Anterior cingulate cortex (tissue), 58 donors: ENCODE measurements at places on chromosomes 1 and 21.

GRCh38 chr1:43973981-43974442, 748 bp upstream of the ATP6V0B start:
- no peak for DNase-seq

GRCh38 chr21:32135401-32136363, 143.2 kb downstream of the MIS18A start:
- DNase-seq, result peak; percentile 3

DNA sequence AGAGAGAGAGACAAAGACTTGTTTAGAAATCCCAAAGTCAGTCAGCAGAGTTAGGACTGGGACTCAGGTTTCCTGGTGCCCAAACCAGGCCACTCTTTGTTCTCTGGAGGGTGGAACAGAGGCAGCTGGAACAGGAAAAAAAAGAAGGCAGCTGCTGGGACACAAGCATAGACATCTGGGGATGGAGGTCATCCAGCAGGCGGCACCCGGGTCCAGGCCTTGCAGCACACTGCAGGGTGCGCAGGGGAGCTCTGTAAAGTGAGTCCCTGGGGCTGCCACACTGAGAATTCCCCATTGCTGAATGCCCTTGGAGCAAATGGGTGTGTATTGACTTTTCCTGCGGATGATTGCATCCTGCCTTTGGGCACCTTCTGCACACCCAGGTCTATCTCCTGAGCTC, 222.9 kb upstream of the CSF3R start:
- DNase-seq, result no peak

- DNase-seq, result peak; percentile 47
Measured at GRCh38 chr1:81414488-81415015, 386.2 kb upstream of the ADGRL2 start.

DNA sequence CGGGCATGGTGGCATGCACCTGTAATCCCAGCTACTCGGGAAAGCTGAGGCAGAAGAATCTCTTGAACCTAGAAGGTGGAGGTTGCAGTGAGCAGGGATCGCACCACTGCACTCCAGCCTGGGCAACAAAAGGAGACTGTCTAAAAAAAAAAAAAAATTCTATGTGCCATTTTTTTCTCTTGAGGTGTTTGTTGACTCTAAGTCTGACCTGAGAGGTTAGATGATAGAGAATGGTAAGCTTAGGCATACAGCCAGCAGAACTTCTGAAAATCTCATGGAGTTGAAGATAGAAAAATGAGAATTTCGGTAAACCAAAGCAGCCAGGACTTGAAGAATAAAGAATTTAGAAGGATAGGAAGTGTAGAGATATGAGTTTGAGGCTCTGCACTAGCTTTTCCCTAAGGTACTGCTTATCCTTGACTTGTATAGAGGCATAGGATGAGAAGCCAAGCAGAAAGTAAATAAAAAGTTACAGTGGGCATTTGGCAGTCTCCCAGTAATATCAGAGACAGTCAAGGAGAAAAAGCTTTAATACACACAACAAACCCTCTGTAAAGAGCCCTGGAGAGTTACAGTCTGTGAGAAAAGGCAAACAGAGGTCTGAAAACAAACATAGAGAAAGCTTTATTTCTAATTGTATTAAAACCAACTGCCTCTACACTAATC, 24.3 kb downstream of the F13B start:
- DNase-seq, result no peak

DNA sequence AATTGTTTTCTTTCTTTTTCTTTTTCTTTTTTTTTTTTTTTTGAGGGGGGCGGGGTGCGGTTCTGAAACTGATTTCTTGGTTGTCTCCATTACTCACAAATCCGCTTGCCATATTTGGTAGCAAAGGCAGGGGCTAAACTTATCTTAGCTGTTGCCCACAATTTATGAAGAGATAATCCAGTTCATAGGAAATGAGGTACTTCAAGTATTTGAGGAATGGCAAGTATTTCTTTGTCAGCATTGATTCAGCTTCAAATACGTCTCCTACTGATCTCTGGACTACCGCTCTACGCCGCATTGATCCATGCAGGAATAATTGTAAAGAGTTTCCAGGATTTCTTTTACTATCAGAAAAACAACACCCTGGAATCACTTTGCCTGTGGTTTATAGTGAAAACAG, 289.2 kb upstream of the DPYD start:
- no peak for DNase-seq

DNA sequence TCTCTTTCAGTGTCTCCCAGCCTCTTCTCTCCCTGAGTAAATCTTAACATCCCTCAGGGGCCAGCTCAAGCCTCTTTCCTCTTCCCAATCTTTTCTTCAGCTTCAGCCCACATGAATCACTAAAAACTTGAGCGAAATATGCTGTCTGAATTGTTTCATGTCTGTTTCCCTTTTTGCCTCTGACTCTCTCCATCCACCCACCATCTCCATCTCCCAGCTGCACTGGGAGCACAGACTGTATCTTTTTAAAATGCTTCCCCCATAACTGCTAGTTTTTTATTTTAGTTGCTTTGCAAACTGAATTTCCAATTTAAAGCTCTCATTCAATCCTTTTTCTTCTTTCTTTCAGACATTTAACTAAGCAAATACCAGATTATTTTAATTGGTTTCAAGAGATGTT, 3.0 kb upstream of the AHCTF1 start:
- DNase-seq, result no peak

DNA sequence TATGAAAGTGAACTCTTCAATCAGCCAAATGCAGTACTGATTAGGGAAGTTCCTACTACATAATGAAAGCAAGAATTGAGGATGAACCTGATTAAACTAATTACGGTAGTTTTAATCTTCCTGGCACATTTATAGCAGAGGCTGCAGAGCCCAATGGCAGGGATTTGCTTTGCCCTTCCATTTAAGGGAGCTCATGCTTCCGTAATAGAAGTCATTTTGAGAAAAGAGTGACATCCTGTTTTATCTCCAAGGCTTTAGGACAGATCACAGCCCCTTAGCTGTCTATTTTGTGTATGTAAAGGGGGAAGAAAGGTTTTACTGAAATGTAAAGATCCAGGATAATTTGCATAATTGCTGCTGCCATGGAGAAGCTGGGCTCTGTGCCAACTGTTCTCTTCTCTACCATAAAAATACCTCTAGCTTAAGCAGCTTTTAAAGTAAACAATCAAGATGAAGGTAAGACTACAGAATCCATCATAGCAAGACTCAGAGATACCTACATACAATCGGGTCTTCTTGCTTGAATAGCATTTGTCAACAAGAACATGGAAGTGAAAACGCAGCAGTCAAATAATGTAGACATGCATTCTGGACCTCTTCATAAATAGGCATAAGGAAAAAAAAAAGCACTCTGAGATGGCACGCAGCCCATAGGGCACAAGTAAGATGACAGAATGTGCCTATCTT, 62.5 kb downstream of the ASH1L start:
- no peak for DNase-seq

GRCh38 chr1:173477286-173478093, at the start of gene PRDX6:
Gene PRDX6 (plus strand): TSS chr1:173477335. CDS start chr1:173477398, 63 bp downstream.
- DNase-seq, result peak; percentile 88

GRCh38 chr1:236472850-236473788, 50.7 kb upstream of the LGALS8 start:
- DNase-seq, result no peak

DNA sequence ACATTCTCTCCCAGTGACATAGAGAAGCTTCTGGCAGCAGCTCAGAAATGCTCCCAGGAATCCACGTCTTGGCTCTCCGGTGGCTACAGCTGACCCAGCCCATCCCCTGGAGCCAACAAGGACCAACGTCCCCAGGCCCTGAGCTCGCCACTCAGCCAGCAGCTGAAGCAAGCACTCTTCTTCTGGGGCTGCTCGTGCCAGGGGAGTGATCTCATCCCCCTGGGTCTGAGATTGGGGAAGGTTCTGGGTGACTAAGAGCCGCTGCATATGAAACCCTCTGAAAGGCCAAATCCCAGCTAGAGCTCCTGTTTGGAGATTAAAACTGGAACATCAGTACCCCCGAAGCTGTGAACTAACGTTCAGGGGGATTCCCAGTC, 487.9 kb downstream of the NPHP4 start:
- no peak for DNase-seq

GRCh38 chr1:85274969-85275453, 1.4 kb downstream of the BCL10 start:
- no peak for DNase-seq

DNA sequence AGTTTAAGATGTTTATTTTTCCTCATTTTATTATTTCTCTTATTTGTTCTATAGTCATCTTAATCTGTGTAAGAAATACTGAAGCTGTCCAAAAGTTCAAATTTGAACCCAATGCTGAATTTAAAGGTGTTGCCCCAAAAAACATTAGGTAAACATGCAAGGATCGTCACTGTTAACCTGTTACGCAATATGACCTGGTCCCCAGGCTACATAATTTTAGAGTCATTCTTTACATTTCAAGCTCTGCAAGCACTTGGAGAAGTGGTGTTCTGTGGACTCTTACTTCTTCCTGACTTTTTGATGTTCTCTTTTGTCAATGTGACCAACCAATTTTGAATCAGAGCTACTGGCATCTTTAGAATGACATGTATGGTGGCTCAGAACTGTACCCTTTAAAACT, 106.0 kb downstream of the CLIC6 start:
- DNase-seq, result no peak

GRCh38 chr1:61120998-61121397, 38.6 kb downstream of the NFIA start:
- DNase-seq, result no peak

GRCh38 chr1:58922302-58923089, 138.6 kb upstream of the JUN start:
- DNase-seq, result no peak

DNA sequence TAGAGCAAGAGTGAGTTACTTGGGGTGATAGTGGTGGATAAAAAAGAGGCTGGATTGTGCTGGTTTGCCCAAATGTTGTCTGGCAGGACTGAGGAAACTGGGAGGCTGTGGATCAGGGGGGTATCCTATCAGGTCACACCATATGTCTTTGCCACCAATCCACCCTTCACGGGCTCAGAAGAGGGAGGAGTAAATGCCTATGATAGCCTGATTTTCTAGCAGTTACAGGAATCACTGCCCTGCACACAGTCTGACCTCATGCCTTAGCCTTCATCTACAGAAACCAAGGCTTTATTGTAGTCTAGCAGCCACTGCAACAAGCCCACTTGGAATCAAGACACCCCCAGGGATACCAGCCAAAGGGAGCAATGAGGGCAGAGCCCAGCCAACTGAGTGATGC, 51.8 kb downstream of the ATP1A1 start:
- DNase-seq, result no peak

- DNase-seq, result peak; percentile 19
Measured at GRCh38 chr1:94819945-94820746, at the start of gene SLC44A3. Gene SLC44A3 (plus strand): TSS chr1:94820357. CDS start chr1:94820452, 95 bp downstream.

DNA sequence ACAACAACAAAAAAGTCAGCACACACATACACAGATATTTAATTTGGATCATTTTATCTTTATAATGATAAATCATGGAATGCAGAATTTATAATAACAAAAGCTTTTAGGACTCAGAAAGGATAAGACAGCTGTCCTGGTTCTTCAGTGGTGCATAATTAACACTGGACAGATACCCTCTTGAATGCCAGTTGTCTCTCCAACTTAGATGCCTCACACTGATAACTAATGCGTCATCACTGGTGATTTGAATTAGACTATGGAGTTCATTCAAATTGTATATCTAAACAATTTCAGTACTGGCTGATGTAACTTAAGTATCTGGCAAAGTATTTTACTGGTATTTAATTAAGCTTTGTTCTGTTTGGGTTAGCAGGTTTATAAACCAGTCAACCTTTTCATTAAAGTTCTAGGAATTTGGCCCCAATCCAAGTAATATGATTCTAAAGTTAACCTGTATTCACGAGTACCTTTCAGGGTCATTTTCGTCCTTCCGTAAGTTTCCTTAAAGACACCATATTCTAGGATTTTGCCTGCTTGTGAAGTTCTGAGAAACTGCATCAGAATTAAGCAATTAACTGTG, 1199.5 kb upstream of the TMPRSS15 start:
- DNase-seq, result no peak

GRCh38 chr1:18760156-18760555, 99.3 kb downstream of the TAS1R2 start:
- no peak for DNase-seq

- no peak for DNase-seq
Measured at GRCh38 chr1:221286399-221286798, 407.2 kb downstream of the HLX start.

DNA sequence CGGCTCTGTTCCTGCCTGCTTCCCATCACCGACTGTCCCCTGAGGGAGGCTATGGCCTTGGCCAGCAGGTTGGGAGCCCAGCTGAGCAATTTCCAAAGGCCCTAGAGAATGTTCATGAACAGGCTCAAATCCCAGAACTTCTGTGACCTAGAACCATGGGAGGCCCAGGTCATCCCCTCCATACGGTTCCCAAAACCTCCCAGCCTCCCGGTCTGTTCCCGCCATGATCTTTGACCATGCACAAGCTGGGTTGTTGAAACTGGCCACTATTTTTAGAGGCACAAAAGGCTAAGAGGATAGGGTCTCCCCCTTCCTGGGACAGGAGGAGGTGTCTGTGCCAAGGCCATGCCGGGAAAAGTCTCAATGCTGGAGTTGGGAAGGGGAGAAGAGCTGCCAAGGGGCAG, 27.5 kb downstream of the EPHA2 start:
- DNase-seq, result no peak

DNA sequence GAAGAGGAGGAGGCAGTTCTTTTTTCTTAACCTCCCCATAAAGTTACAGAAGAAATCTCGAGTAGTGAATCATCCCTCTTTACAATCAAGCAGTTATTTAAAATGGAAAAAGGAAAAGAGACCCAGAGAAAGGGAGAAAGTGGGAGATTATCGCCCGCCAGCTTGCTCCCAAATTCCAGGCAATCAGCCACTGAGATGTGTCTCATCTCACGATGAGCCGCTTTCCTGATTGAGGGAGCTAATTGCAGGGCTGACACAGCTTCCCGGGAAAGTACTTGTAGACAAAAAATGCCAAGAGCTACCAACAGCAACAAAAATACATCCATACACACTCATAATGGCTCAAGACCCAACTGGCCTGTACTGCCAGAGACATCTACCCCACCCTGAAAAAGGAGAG, 191.6 kb upstream of the ZC3H12A start:
- DNase-seq, result no peak

DNA sequence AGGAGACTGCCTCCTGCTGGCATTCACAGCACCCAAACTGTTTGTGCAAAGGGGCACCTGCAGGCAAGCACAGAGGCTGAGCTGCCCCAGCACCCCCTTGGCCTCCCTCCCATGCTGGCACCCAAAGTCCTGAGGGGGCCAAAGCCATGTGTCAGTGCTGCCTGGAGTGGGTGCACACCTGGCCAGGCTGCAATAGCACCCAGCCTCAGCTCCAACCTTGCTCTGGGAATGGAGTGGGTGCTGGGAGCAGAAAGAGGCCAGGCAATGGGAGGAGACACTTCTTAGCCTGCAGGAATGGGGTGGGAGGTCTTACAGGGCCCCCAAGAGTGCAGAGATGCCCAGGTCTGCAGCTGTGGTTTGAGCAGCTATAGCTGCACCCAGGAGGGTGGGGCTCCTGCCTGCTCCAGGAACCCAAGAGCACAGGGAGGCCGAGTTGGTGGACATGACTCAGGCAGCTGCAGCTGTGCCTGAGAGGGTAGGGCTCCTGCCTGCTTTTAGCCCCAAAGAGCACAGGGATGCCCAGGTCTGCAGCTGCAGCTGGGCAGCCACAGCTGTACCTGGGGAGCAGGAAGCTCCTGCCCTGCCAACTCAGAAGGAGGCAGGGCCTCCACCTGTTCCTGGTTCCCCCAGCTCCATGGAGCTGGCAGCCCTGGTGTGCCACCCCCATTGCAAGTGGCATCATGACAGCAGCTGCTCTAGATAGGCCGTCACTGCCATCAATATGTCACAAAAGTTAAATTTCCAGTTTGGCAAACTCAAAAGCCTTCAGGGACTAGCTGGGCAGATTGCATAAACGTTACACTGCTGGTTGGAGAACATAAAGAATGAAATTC, 5.3 kb upstream of the CHD1L start:
- DNase-seq, result no peak
